ENCODE measurements at places on chromosomes 1 and 21.

DNA sequence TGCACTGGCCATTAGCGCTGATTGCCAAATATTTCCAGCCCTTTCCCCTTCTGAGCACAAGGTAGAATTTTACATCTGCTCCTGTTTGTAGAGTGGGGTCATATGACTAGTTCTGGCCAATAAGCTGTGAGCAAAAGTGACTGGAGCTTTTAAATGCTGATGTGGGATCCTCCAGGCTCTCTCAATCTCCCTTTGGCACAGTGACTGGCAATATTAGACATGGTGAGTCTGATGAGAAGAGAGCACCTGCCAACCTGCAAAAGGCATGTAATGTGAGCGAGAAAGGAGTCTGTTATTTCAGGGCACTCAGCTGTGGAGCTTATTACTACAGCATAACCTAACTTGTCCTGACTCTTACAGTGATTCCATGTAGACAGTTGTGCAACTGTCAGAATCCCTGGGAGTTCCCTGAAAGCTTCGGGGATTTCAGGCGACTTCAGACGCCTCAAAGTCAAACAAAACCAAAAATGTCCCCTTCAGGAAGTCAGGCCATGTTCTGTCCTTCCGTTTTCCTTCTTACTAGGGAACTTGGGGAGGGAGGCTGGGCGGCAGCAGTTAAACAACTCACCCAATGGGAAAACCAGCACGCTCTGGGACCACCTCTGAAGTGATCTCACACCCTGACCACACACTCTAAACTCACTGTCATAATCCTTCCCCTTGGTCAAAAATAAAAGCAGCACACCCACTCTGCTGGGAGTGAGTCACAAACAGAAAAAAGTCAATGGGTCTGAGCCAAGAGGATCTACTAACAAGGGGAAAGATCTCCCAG, 3.6 kb upstream of the RASSF5 start:
- peak; percentile 66 for DNase-seq

GRCh38 chr1:110319332-110320167, 19.6 kb upstream of the RBM15 start:
- DNase-seq = no peak

GRCh38 chr1:117641536-117641935, 35.7 kb downstream of the TENT5C start:
- no peak for DNase-seq

DNA sequence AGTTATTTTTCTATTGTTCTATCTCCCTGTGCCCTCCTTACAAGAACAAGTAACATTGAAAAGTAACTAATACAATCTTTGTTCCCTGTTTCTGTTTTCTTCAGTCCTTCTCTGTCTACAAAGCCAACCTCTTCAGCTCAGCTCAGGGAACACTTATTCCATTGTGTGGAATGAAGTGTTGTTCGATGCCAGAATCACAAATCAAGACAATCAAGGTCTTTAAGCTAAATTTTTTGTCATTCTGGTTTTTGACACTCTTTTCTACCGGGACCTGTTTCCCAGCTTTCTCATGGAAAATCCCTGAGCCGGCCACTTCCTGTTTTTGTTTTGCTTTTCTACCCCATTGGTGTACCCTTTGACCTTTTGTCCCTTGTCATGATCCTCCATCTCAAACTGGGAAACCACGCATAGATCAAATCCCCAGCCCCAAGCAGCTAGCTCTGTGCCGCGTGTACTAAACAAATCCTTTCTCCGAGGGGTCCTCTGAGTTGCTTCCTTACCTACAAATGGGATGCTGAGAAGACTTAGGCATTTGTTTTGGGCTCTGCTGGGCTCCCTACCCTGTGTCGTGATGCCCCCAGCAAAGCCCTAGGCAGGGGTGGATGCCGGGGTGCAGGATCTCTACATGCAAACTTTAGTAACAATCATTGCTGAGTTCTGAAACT, 141.8 kb downstream of the TOMM20 start:
- no peak for DNase-seq

DNA sequence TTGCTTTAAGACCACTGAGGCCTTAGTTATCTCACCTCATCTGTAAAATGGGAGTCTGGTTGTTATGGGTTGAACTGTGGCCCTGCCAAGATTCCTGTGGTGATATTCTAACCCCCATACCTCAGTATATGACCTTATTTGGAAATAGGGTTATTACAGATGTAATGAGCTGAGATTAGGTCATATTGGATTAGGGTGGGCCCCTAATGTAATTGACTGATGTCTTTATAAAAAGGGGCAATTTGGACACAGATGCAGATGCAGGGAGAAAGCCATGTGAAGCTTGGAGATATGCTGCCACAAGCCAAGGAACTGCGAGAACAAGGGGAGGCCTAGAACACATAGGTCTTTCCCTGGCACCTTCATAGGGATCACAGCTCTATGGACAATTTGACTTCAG, 3.9 kb downstream of the C1orf87 start:
- no peak for DNase-seq

- no peak for DNase-seq
These were observed 30.8 kb downstream of the AK2 start for GRCh38 chr1:33005838-33006421.

GRCh38 chr1:14929547-14930246, 223.8 kb upstream of the TMEM51 start:
- DNase-seq = no peak

GRCh38 chr1:41535276-41535675, 50.8 kb upstream of the EDN2 start:
- DNase-seq = no peak

GRCh38 chr1:71273334-71273733, 192.5 kb upstream of the ZRANB2 start:
- no peak for DNase-seq

GRCh38 chr1:8431784-8432183, 113.9 kb downstream of the SLC45A1 start:
- no peak for DNase-seq

DNA sequence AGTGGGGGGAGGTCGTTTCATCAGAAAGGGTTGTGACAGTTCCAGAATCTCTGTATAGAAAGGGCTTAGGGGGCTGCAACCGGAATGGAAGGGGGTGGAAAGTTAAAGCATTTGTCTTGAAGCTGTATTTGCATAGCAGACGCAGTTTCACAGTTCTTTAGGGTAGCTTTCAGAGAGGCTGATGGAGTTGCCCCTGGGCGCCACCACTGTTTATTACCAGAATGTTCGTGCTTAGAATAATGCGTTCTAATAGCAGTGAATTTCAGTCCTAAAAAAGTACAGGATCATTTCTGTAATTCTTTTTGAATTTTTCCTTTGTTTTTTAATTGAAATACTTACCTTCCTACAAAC, 1.3 kb downstream of the EXO1 start:
- DNase-seq = no peak

Data from CD4-positive, alpha-beta T cell treated with Interferon gamma for 1 hour (primary cell).